ENCODE measurements at places on chromosomes 7 and 10.

DNA sequence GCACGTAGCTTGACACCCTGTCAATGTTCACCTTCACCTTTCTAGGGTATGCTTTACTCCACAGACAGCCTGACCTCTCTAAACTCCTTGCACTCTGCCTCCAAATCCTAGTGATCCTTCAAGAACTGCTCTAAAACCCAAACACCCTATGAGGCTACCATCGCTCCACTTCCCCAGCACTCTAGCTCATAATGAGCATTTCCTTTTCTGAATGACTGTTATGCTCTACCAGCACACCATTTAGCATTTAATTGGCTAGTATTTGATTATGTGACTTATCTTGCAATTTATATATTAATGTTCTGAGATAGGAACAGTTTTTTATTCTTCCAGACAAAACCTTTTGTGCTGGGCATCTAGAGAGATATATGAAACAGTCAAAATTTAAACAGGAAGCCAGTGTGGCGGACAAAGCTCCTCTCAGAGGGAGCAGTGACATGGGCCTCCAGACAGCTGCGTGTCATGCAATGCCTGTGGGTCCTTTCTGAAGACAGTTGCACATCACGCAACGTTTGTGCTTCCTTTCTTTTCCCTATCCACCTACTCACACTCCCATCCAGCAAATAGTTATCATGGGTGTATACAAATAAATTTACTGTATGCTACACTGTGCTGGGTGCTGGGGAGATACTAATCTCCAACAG lies 86.3 kb downstream of the ALOX5 start:
- DNase-seq, result no peak

- DNase-seq, result no peak
Measured at GRCh38 chr10:70078329-70078728, 25.7 kb downstream of the MACROH2A2 start.

- DNase-seq, result peak; percentile 27
Measured at GRCh38 chr7:20217193-20217948, at the start of gene MACC1. MACC1 (minus strand) TSS chr7:20217384; CDS start chr7:20161862, 55,522 bp downstream.

DNA sequence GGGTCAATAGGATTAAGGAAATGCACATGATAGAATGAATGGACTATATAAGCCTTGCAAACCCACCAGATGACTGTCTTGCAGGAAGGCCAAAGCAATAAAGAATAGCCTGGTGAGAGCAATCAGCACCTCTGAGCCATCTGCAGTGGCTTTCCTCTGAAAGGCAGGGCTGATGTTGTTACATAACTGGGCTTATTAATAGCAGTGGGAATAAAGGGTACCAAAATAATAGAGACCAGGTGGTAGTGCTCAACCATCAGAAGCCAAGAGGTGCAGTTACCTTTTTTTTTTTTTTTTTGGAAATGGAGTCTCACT lies 16.8 kb upstream of the VPS26A start:
- no peak for DNase-seq

- DNase-seq, result no peak
Measured at GRCh38 chr10:61845196-61845949, 56.1 kb upstream of the ARID5B start.

DNA sequence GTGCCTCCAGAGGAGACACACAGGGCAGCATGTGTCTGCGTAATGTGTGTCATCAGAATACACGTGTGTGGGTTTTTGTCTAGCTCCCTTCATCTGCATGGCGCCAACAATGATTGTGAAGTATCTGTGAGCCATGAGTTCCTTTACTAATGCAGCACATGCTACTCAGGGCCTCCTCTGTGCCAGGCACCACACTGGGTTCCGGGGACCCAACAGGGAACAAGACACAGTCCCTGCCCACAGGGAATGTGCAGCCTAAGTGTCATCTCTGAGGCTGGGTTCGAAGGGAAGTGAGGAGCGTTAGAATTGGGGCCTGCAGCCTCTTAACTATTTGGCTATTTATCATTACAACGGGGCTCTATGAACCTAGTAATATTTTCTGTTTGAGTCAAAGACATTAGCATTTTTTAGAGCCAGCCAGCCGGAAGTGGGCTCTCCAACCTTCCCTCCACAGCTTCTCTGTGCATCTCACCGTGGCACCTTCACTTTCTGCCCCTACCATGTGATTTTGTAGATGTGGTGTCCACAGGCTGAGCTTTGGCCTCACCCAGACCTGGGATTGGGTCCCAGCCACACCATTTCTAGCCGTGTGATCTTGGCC lies 43.9 kb upstream of the SRGN start:
- DNase-seq, result peak; percentile 66

Measured in activated CD4-positive, alpha-beta T cell treated with anti-CD3 and anti-CD28 coated beads, Interleukin-10, Interleukin-2, amounts not matched to agents 100 ng/mL and 50 ng/mL, durations not matched to agents 16 hours and 8 hours (primary cell).